ENCODE measurements at places on chromosomes 2 and 18.

GRCh38 chr18:49813069-49813318 lies 339 bp downstream of the ACAA2 start:
- DNase-seq = peak; percentile 2

DNA sequence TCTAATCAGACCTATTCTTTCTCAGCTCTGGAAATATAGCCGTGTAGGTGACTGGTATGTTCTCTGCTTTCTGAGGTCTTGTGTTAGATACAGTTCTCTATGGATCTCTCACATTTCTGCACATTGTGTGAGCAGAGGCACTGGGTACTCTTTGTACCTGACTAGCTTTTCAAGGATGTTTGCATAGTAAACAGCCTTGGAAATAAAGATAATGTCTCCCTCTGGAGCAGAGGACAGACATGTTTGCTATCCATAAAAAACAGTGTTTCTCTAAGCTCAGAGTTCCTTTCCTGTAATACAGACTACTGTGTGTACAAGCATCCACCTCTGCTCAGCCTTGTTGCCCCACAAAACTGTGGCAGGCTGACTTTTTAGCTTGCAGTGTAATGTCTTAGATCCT lies 279.2 kb downstream of the CTNNA2 start:
- DNase-seq = no peak

- DNase-seq = no peak
Measured at GRCh38 chr2:71853858-71854257, 293.8 kb downstream of the CYP26B1 start.

GRCh38 chr2:109164739-109165221 lies 35.8 kb downstream of the SH3RF3 start:
- no peak for DNase-seq

DNA sequence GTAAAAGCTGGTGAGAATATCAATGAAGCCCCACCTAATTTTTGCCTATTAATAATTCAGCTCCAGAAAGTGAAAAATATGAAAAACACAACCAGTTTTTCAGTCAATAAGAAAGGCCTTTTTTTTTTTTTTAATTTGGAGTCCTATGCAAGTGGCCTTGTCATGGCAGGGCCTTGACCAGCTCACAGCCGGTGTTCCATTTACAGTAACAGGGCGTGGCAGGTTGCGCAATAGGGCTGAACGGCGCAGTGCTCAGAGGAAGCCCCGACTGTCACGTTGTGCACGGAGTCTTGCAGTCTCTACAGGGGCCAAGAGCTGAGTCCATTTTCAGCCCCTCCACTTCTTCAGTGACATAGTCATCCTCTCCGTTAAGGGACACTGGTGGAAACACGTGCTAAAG lies 184.1 kb upstream of the FN1 start:
- no peak for DNase-seq

DNA sequence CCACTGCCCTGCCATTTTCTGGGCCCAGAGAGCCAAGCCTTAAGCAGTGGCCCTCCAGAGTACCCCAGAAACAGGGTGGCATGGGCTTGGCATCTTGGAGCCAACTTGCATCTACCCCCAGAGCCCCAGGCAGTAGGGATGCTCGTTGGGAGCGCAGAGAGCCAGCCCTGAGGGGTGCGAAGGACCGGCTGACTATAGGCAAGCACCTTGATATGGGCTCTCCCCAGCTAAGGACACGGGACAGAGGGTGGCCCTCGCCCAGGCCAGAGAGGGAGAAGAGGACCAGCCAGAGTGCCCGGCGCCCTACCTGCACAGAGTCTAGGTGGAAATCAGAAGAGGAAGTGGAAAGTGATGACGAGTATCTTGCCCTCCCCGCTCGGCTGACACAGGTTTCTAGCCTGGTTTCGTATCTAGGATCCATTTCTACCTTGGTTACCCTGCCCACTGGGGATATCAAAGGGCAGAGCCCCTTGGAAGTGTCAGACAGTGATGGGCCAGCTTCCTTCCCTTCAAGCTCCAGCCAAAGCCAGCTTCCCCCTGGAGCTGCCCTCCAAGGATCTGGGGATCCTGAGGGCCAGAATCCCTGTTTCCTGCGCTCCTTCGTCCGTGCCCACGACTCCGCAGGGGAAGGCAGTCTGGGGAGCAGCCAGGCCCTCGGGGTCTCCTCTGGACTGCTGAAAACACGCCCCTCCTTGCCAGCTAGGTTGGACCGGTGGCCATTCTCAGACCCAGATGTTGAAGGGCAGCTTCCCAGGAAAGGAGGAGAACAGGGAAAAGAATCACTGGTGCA lies 16.2 kb downstream of the CEP68 start:
- DNase-seq = no peak

DNA sequence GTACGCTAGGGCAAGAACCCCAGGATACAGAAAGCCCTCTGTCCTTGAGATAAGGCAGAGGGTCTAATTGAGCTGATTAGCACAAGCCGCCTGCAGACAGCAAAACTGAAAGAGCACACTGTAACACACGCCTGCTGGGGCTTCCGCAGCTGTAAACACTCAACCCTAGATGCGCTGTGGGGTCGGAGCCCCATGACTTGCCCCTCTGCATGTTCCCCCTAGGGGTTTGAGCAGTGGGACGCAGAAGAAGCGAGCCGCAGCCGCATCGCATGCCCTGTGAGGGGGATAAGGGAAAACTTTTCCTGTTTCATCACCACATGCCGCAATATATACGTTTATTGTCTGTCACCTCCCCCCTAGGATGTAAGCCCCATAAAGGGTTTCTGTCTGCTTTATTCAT lies 384.6 kb downstream of the PLCL1 start:
- no peak for DNase-seq

GRCh38 chr2:172094294-172095145 lies 8.2 kb downstream of the DLX2 start:
- no peak for DNase-seq

DNA sequence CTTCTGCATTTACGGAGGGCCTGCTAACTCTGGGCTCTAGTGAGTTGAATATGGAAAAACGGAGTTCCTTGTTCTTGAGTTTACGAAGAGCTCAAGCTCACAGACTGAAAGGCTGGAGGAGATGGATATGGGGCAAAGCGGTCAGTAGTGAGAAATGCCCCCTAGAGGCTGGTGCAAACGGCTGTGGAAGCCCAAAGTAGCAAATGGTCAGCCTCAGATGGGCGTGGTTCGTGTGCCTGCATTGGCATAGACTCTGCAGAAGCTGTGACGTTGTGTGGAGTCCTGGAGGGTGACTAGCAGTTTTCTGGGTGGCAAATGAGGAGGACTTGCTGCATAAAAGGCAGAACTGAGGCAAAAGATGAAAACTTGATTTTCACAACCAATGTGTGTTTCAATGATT lies 93.6 kb upstream of the TWIST2 start:
- DNase-seq = no peak

GRCh38 chr2:64296695-64297346 lies 152.6 kb upstream of the PELI1 start:
- no peak for DNase-seq

GRCh38 chr18:26040051-26040656 lies 50.3 kb downstream of the SS18 start:
- no peak for DNase-seq

GRCh38 chr2:156088587-156088986 lies 243.9 kb downstream of the NR4A2 start:
- no peak for DNase-seq

Data from stimulated activated CD4-positive, alpha-beta T cell treated with anti-CD3 and anti-CD28 coated beads, Interleukin-1b, Interleukin-23, amount 100 ng/mL, for 24 hours (primary cell).